Activated CD4-positive, alpha-beta T cell treated with anti-CD3 and anti-CD28 coated beads for 36 hours (primary cell): ENCODE measurements at places on chromosomes 3 and 15. TPM values are rescaled to one million over a fixed set of nuclear protein-coding genes. Genes with fewer than 3 reads are reported as not detected.

- H3K27me3 ChIP-seq: peaks cover 2% of the 10 kb centered on the region
- no peak overlapping the region for H3K27ac ChIP-seq
- peaks cover 11% of the 10 kb centered on the region for H3K36me3 ChIP-seq
- no peak overlapping the region for H3K4me3 ChIP-seq
These were observed 70.8 kb upstream of the FILIP1L start for GRCh38 chr3:100184948-100185570.

The STRIT1 gene
- not detected for total RNA-seq

GRCh38 chr3:39213613-39214012 is 21.2 kb upstream of the XIRP1 start:
- no peaks in the 10 kb centered on the region for H3K36me3 ChIP-seq
- DNase-seq: no peak
- H3K4me3 ChIP-seq: no peak overlapping the region
- H3K27ac ChIP-seq: no peak overlapping the region

GRCh38 chr3:156483961-156484787 is 70.7 kb downstream of the SSR3 start:
- peak; percentile 63 for DNase-seq
- peak overlapping the region; percentile 69 for H3K4me3 ChIP-seq
- H3K27me3 ChIP-seq: no peaks in the 10 kb centered on the region
- H3K27ac ChIP-seq: peak overlapping the region; percentile 92
- H3K4me1 ChIP-seq: peaks cover 35% of the 10 kb centered on the region
